ENCODE measurements at places on chromosomes 2 and 18.

GRCh38 chr2:199903111-199903510 is 8.0 kb upstream of the C2orf69 start:
- no peak for DNase-seq

GRCh38 chr2:157076526-157077161 is 180.9 kb upstream of the GALNT5 start:
- no peak for DNase-seq

DNA sequence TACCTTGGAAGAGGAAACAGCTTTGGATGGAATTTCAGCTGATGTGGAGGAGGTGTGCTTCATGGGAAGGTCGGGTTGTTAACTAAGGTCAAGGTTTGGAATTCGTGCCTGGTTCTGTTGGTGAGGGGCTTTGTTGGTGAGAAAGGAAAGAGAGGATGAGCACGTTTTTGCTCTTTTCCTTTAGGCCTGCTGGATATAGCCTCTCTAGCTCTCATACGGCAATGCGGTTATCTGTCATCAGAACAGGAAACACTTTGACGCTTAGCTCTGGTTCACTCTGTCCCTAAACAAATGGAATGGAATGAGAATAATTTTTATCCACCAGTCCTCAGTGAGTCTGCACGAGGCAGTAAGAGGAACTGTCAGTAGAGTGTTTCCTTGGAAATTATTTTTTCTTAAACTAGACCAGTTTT is 169.7 kb upstream of the NOSTRIN start:
- DNase-seq = no peak

- no peak for DNase-seq
These were observed 17.7 kb downstream of the PAX8 start for GRCh38 chr2:113260991-113261390.

DNA sequence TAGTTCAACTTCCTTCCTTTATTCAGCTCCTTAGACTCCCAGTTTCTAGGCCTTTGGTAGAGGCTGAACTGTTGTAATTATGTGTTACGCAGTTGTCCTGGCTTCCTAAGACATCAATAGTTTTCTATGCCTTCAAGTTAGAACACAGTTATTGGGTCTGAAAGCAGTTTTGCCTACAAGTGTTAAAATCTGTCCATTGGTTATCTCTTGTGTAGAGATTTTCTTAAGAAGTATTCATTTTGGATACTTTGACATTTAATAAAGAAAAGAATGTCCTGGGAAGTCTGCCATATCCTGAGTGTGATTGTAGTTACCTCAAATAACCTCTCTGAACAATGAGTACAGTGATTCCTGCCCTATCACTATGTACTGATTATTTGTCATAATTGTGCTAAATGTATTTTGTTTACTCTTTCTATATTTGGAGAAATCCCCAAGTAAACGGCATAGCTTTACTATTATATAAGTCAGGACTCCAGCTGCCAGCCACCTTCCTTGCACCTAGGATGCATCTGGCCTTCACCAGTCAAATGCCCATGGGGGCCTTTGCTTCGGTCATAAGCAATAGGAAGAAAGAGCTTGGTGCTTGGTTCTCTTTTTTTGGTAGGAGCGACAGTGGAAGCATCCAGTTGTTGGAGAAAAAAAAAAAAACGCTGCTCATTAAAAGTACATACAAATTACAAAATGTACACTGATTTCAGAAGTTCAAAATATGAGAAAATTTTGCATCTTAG is 449.5 kb upstream of the PKDCC start:
- no peak for DNase-seq

DNA sequence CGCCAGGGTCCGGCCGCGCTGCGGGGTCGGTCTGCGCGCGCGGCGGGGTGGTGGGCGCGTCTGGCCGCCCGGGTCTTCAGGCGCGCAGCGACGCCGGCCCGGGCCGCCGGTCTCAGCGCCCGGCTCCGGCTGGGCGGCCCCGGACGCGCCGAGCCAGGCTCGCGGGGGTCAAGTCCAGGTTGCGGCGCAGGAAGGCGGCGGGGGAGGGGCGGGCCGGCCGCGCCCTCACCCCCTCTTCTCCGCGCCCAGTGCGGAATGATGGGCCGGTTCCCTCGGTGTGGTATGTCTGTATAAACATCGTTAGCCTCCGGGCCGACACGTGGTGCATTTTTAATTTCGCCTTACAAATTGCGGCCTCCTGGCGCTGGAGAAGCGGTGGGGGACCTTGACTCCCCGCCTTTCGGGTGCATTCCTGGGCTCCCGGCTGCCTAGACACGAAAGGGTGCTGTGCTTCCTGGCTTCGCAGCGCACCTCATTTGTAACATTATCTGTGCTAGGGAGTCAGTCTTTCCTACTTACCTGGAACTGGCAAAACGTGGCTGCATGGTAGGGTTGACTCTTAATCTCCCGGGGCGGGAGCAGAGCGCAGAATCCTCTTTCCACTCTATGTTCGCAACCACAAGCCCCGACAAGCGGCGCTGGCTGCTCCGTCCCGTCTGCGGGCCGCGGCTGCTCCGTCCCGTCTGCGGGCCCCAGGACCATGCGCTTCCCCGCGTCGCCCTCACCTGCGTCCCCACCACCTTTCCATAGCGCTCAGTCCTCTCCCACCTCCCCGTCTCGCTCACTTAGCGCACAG is 69.0 kb downstream of the CTAGE1 start:
- DNase-seq = no peak

GRCh38 chr2:225340923-225341322 is 58.6 kb upstream of the NYAP2 start:
- DNase-seq = no peak

GRCh38 chr2:160289126-160289525 is 89.1 kb upstream of the ITGB6 start:
- no peak for DNase-seq

DNA sequence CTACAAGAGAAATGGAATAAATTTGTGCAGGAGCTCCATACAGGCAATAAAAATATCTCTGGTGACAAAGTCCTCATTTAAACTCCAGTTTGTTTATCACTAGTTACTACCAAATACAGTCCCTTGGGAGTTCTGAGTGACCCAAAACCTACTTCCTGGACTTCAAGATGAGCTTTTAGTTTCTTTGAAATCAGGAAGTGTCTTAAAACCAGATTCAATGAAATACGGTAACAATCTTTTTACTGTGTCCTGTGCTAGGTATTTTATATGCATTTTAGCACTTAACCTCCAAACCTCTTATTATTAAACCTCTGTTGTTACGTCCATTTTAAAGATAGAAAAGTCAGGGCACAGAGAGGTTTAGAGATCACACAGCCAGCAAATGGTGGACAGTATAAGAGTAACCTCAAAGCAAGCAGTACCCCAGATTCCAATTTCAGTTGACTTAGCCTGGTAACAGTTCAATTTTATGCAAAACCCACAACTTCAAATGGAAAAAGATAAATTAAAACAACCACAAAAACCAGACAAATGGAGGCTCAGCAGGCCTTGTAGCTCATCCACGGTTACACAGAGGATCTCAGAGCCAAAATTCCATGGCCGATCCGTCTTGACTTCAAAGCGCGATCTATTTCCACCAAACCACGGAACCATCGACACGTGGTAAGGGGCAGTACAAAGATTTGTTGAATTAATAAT is 1.3 kb upstream of the KCMF1 start:
- DNase-seq = no peak

- DNase-seq = no peak
These were observed 72.5 kb downstream of the DNMT3A start for GRCh38 chr2:25269233-25269632.

GRCh38 chr2:43420389-43420801 is 175.4 kb downstream of the THADA start:
- no peak for DNase-seq

DNA sequence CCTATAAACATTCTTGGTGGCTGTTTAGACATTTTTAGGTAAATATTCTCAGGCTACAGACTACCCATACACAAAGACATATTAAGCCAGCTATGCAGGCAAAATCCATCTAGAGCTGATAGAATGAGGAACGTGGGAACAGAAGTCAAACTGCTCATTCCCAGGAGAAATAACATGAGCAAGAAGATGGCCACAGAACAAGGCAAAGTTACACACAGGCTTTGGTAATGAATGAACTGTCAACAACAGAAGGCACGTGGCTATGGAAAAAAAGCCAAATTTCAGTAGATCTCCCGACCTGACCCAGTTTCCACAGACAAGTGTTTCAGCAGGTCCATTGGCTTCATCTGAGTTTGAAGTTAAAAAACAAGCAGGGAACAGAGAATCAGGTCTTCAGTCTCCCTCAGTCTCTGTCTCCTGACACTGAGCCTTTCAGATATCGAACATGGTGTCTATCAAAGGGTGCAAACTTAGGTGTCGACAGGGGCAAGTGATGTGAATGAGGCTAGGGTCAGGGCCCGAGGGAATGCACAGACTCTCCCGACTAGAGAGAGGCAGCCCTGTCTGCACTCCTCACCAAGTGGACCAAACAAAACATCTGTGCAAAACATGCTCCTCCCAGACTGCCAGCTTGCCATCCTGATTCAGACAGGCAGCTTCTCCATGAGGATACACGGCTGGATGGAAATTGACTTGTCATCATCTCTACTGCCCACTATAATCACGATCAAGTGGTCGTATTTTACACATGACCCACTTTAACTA is 25.9 kb downstream of the SIGLEC15 start:
- DNase-seq = no peak
